ENCODE measurements at places on chromosomes 5 and 9. TPM values are rescaled to one million over a fixed set of nuclear protein-coding genes. Genes with fewer than 3 reads are reported as not detected.

CDC20B gene
- 0.18 TPM for total RNA-seq

ARHGEF39 gene
- total RNA-seq: 21.6 TPM

CD14 gene
- total RNA-seq: 0.13 TPM

FRRS1L gene
- total RNA-seq: 3.3 TPM

PCDHB4 gene
- 1.6 TPM for total RNA-seq

Measured in H9 (cell line).